ENCODE measurements at places on chromosomes 5 and 9.

GRCh38 chr9:69740872-69741505 lies 18.8 kb downstream of the PTAR1 start:
- no peak for DNase-seq

DNA sequence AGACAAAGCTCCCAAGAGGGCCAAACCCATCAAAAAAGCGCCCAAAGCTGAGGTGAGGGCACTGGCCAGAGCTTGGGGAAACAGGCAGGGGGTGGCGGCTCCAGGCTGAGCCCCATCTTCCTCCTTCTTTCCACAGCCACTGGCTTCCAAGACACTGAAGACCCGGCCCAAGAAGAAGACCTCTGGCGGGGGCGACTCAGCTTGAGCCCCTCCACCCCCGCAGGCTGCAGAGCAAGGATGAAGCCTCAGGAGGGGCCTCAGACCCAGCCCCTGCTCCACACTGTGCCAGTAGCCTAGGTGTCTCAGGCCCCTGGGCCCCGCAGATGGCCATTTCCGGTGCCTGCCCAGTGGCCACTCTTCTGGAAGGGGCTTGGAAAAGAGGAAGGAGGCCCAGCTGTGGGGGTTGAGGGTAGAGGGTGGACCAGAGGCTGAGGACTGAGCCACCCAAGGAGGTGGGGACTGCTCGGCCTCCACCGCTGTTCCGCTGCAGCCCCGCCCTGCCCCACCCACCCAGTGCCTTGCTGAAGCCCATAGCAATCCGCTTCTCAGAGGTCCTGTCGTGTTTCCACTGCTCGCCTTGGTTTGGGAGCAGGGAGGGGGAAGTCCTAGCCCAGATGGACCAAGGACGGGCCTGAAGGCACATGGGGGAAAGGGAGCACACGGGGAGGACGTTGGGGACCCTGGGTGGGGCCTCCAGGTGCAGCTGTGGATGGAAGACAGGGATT lies 6.9 kb downstream of the REEP2 start:
- DNase-seq = no peak

- no peak for DNase-seq
These were observed 80.5 kb downstream of the NREP start for GRCh38 chr5:111676466-111676865.

- DNase-seq = no peak
These were observed 16.5 kb downstream of the LVRN start for GRCh38 chr5:115978779-115979178.

DNA sequence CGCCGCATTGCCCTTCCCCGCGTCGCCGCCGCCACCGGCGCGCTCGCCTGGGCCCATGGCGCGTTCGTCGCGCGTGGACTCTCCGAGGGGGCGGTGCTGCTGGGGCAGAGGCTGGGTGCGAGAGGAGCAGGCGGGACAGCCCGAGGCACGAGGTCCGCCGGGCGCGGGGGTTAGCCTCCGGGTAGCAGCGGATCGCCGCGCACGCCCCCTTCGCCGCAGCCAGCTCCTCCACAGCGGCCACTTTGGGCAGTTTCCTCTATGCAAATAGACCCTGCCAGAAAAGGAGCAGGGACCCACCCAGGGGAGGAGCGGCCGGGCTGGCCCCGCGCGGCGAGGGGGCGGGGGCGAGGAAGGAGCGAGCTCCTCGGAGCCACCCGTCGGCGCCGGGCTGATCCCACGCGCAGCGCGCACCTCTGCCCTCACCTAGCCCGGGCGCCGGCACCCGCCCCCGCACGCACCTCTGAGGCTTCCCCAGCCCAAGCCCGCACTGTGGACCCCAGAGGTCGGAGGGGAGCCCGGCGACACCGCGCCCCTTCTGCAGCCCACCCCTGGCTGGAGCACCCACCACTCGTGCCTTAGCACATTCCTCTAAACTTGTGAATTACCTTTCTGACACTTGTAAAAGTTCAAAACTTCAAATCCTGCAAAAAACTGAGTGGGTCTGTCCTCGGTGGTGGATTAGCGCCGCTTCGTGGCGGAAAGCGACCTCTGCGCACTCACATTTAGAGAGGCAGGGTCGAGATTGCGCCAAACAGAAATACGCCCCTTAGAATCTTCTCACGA lies at the start of gene COL23A1:
Gene COL23A1, minus strand, starts transcription at position 253 of the 783 bp plus-strand sequence.
- DNase-seq = no peak

- no peak for DNase-seq
These were observed 352.9 kb downstream of the DNAH5 start for GRCh38 chr5:13591621-13592020.

DNA sequence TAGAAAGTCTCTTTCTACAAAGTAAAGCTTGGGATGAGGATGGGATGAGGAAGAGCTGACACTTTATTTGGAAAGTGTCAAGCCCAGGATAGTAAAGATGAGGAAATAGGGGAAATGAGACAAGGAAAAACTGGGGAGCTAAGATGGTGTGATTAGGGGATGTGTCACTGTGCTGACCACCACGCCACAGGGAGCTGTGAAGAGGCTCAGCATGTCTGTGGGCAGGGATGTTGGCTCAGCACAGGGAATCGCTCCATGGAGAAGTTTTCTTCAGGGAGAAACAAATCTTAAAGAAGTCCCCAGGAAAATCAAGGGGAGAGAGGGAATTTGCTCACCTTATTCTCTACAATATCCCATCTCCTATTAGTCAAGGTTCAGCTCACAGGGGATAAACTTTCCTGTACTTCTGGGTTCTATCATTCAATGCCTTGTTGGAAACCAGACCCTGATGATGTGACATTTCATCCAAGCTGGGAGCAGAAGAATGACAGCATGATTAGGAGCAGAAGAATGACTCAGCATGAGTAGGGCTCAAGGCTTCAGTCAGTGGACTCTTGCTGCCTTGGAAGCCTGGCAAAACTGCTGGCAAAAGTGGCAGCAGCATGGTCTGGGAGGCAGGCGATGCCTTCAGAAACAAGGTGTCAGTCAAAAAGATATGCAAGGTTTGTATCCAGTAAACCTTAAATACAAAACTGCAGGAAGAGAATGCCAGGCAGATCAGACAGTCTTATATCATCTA lies 4.9 kb downstream of the HSPB3 start:
- DNase-seq = no peak

GRCh38 chr5:134070725-134071613 lies 43.5 kb upstream of the TCF7 start:
- DNase-seq = no peak

All from cortex of kidney (tissue), 1 donor.